ENCODE measurements at places on chromosomes 16 and 17.

DNA sequence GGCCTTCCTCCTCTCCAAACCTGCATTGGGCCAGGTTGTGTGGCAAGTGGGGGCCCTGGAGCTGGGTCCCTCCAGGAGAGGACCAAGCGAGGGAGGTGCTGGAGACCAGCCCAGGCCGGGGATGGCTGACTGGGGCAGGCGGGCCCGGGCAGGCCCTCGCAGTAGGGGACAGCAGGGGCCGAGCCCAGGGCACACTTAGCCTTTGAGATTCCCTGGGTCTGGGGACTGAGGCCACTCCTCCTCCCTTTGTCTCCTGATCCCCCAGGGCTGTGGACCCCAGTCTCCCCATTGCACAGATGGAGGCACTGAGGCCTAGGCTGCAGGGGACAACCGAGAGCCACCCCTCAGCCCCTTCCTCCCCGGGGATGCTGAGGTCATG lies 5.2 kb downstream of the FOXJ1 start:
- DNase-seq: no peak

GRCh38 chr16:64151990-64152767 lies 969.7 kb downstream of the CDH11 start:
- no peak for DNase-seq

GRCh38 chr17:20702692-20703091 lies 123.2 kb downstream of the CDRT15L2 start:
- no peak for DNase-seq

DNA sequence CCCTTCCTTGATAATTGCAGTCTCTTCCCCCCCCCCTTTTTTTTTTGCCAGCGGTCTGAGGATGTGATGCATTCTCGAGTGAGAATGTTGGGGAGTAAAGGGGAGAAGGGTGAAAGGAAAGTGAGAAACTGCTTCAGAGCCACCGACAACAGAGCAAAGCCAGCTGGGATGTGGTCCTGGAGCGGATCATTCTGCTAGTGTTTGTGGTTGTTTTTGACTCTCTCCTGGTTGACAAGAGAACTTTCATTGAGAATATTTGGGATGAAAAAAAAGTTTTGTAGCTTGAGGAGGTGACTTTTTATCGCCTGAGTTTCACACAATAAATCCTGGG lies 1.3 kb downstream of the NF1 start:
- no peak for DNase-seq

GRCh38 chr17:31541559-31541958 lies 150.1 kb downstream of the RAB11FIP4 start:
- DNase-seq: no peak

DNA sequence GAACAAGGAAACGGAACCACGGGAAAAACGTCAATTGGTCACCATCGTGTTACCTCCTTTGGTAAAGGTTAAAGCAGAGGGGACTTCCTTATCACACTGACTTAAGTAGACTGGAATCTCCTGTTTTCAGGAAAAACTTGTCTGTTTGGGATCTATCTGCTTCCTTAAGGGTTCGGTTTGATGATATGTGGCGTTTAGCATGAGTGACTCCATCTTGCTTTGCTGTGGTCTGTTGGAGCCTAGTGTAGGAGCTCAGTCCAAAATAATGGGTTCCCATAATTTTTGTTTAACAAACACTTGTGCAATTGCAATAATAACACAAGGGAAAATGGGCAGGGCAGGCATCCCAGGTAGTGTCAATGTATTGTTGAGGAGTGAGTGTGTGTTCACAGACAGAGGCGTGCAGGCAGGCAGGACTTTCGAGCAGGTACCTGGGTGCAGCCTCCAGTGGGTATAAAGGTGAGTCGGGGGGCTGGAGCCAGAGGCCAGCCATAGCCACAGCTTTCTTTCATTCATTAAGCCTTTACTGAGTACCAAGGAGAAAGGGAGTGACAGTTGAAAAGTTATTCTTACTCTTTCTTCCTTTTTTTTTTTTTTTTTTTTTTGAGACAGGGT lies 4.3 kb upstream of the ENGASE start:
- no peak for DNase-seq

GRCh38 chr16:50400967-50401348 lies 32.2 kb upstream of the BRD7 start:
- no peak for DNase-seq

GRCh38 chr17:5446786-5447185 lies 7.8 kb upstream of the C1QBP start:
- DNase-seq: no peak

DNA sequence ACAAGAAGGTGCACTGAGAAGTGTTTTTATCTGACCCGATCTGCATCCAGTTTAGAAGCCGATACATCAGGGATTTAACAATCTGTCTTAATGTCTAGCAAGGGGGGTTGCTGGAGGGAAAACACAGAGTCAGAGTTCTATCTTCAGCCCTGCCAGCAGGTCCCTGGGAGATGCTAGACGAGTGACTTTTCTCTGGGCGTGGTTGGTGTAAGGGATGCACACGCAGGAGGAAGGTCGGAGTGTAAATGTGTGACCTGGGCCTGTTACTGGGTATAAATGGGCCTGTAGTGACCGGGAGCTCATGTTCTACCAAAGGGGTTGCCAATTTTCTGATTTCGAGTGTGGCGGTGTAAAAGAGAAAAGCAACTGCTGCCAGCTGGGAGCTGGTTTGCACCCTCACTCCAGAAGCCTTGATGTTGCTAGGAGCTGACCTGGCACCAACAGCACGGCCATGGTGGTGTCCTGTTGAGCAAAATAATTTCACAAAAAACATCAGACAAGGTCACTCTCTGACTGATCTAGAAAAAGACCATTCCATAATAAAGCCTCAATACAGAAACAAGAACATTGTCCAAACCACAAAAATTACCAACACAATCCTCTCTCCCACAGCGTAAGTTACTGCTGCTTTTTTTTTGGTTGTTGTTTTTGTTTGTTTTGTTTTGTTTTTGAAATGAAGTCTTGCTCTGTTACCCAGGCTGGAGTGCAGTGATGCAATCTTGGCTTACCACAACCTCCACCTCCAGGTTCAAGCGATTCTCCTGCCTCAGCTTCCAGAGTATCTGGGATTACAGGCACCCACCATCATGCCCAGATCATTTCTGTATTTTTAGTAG lies 1.3 kb upstream of the KCTD13 start:
- DNase-seq: no peak

All from GDM1 (cell line).